ENCODE measurements at places on chromosomes 12 and 14.

GRCh38 chr12:74741112-74741511 lies 203.5 kb downstream of the ATXN7L3B start:
- DNase-seq: no peak

DNA sequence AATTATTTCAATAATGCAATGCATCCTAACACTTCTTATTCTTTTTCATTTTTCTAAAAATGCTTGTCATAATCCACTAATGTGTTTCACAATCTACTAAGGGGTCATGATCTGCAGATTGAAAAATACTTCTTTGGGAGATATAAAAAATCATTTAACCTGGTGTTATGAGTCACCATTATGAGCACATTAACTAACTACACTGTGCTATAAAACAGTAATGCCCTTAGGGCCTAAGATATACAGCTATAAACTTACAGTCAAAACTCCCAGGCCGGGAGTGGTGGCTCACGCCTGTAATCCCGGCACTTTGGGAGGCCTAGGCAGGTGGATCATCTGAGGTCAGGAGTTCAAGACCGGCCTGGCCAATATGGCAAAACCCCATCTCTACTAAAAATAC lies 14.2 kb downstream of the ATXN2 start:
- DNase-seq: no peak

DNA sequence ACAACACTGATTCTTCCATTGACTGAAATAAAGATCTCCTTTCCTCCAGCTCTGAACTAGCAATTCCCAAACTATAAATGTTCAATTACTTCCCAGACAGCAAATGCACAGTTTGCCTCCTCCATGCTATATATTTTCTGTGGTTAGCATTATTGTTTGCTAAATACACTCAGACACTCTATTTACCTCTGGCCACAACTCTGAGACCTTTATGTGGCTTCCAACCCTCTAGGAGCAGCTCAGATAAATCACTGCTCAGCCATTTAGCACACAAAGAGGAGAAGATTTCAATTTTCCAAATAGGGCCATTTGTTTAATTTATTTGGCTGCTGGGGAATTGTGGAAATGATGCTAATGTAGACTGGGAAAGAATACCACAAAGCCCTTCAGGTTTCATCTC lies 202.0 kb downstream of the SPTSSA start:
- DNase-seq: no peak

DNA sequence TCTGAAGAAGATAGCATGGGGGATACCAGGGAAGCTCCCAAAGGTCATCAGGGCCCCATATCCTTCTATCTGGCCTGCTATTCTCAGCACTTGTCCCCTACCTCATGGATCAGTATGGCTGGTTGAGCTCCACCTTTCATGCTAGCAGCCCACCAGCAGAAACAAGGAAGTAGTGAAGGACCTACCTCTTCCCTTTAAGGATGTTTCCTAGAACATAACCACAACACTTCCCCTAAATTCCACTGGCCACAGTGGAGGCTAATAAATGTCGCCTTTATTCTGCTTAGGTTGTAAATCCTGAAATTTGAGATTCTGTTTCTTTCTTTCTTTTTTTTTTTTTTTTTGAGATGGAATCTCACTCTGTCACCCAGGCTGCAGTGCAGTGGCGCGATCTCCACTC lies 128.6 kb upstream of the PARP11 start:
- no peak for DNase-seq

- DNase-seq: no peak
Observed at GRCh38 chr12:129696405-129696804, 207.4 kb downstream of the TMEM132D start.

GRCh38 chr12:15931590-15932053 lies 20.5 kb downstream of the DERA start:
- DNase-seq: no peak

DNA sequence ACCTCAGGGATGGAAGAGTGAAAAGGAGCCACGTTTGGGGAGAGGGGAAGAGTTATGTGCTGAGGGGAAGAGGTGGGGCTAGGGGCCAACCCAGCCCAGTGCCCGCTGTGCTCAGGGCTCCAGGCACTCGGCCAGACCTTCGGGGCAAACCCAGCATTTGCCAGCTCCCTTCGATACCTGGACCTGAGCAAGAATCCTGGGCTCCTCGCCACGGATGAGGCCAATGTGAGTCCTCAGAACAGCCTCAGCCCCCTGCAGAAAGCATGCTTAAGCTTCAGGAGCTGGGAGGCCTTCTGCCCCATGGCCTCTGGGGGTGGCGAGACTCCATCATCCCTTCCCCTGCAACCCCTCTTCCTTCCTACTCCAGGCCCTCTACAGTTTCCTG lies 5.0 kb downstream of the CARMIL3 start:
- no peak for DNase-seq

DNA sequence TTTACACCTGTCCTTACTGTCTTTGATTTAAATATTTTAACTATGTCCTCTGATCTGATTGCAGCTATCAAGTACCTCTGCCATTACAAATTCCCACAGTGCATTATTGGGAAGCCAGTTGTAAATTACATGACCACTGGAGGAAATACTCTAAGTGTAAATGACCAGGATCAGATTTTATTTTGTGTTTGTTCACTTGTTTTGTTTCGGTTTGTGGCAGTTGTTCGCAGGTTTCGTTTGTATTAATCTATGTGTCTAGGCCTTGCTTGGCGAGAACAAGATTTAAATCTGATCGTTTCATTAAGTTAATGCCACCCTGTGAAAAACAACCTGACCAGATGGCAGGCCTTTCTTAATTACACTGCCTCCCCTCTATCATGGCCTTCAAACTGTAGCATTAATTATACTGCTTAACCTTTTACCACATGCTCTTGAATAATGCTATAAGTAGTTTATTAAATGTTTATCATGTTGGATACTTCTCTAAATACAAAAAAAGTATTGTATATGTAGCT lies 990.1 kb downstream of the TMTC2 start:
- DNase-seq: no peak
